Body of pancreas (tissue), 4 donors: ENCODE measurements at places on chromosomes 5 and 9. TPM values are rescaled to one million over a fixed set of nuclear protein-coding genes. Genes with fewer than 3 reads are reported as not detected.
A peak's percentile ranks its signal among the peaks of the same experiment; 100 is the strongest.

DNA sequence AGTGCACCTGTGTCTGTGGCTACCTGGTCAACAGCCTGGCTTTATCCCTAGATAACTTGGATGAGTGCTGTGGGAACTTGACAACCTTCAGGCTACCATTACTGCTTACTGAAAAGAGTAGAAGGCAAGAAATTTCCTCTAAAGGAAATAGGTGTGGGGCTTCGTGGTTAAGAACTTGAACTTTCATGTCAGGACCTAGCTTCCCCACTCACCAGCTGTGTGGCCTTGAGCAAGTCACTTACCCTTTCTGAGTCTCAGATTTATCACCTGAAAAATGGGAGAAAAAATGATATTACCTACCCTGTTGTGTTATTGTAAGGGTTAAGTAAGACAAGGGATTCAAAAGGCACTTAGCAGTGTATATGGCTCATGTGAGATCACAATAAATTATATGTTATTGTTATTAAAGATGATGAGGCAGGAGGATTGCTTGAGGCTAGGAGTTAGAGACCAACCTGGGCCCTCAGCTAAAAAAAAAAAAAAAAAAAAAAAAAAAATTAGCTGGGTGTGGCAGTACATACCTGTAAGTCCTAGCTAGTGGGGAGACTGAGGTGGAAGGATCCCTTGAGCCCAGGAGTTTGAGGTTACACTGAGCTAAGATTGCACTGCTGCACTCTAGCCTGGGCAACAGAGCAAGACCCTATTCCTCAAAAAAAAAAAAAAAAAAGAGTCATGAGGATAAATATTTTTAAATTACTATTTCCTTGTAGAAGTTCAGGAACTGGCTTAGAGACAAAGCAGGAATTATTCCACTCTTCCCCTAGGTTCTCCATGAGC, 97.0 kb upstream of the SPRY4 start:
- DNase-seq, result no peak

GRCh38 chr9:124812441-124812876, 35.5 kb downstream of the OLFML2A start:
- DNase-seq, result no peak

GRCh38 chr5:134957920-134958608, 9.6 kb upstream of the CATSPER3 start:
- no peak for DNase-seq

DNA sequence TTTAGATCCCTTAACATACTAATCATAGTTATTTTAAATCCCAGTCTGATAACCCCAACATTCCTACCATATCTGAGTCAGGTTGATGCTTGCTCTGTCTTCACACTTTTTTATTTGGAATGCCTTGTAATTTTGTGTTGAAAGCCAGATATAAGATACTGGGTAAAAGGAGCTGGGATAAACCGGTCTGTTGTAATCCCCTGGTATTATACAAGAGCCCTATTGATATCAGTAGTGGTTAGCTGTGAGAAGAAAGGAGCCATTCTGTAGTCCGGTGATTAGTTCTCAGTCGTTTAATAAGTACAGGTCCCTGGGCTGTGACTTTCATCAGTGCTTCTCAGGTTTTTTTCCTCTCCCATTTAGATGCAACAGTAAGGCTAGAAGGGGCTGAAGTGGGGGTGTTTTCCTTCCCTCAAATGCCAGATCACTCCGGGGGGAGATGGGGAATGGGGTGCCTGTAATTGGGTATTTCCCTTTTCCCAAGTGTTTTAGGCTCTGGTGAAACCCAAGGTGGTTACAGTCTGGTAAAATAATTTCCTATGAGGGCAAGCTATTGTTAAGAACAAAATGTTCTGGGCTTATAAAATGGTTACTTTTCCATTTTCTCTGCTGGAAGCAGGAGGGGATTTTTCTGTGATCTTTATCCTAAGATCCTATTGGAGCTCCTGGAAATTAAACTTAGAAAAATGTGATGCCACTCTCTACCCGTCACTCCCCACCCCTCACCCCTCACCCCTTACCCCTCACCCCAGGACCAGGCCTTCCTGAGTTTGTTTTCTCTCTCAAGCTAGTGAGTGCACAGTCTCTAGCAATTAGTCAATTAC, 72.7 kb downstream of the KCNN2 start:
- no peak for DNase-seq

GRCh38 chr5:92836855-92837755, 743.9 kb downstream of the NR2F1-AS1 start:
- no peak for DNase-seq

DNA sequence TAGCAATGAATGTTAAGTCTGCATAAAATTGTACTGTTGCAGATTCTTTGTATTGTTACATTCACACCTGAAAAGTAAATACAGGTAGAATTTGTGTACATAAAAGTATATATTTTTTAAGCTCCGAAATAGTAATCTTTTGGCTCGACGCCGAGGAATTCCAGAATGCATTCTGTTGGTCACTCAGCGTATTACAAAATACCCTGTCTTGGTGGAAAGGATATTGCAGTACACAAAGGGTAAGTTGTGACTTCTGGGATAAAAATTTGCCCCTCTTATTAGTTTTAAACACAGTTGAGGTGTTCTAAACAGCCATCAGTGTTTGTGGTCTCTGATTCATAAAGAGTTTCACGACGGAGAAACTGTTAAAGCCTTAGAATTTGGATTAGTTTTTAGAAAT, 257.6 kb downstream of the ARHGEF28 start:
- DNase-seq, result no peak

DNA sequence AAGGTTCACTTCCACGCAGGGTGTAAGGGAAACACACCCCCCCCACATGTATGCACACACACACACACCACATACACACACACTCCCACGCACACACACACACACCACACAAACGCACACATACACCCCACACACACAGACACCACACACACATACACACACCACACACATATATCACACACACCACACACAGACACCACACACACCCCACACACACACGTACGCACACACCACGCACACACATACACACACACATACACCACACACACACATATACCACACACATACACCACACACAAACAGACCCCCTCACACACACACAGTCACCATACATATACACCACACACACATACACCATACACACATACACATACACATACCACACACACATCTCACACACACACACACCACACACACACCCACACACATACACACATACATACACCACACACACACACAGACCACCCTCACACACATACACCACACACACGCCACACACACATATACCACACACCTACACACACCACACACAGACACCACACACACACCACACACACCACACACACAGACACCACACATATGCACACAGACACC, 44.3 kb upstream of the NEURL1B start:
- no peak for DNase-seq

- no peak for DNase-seq
These were observed 6.8 kb downstream of the ZDHHC11B start for GRCh38 chr5:777756-778161.

DNA sequence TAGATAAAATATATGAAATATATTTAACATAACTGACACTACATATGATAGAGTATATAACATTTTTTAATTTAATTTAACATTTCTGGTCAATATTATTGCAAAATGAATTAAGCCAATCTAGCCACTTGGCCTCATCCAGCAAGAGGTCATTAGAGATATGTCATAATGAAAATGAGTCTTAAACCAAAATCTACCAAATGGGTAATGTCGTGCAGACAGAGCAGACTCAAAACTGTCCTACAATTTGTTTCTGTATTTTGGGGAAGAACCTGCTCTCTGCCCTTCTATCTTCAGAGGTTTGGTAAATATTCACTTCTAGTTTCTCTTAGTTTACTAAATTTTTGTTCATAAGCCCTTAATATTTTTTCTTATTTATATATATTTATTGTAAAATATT, 61.4 kb downstream of the ARHGEF28 start:
- DNase-seq, result no peak

DNA sequence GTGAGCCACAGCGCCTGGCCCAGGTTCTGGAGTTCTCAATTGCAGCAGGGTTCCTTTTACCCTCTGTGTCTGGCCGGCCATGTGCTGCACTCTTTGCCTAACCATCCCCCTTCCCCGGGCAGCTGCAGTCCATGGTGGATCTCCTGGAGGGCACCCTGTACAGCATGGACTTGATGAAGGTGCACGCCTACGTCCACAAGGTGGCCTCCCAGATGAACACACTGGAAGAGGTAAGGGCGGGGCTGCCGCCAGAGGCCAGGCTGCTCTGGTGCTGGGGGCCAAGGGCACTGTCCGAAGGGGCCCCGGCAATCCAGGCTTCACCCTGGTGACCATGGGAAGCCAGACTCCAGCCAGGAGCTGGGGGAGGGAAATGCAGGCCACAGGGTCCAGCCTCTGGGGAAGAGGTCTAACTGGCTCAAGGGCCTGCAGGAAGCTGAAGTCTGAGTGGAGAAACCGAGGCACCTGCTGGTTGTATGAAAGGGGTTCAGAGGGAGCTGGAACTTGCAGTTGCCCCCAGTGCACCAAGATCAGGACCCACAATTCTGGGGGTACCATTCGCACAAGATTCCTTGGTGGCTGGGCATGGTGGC, 18.1 kb downstream of the OLFML2A start:
- DNase-seq, result peak; percentile 53

The PCDHA12 gene
- 3.9 TPM for total RNA-seq

The WDR31 gene
- 2.3 TPM for total RNA-seq

The UQCRQ gene
- total RNA-seq, result 84.4 TPM

The MZB1 gene
- 12.2 TPM for total RNA-seq

The RABGAP1 gene
- total RNA-seq, result 31.1 TPM

The PTGDS gene
- total RNA-seq, result 48.0 TPM

The CCNJL gene
- total RNA-seq, result 0.66 TPM
